Kidney (tissue), 22 donors: ENCODE measurements at places on chromosomes 13 and 19. TPM values are rescaled to one million over a fixed set of nuclear protein-coding genes. Genes with fewer than 3 reads are reported as not detected.

The MPV17L2 gene
- total RNA-seq = 11.5 TPM

The KLK1 gene
- total RNA-seq = 0.41 TPM

DNA sequence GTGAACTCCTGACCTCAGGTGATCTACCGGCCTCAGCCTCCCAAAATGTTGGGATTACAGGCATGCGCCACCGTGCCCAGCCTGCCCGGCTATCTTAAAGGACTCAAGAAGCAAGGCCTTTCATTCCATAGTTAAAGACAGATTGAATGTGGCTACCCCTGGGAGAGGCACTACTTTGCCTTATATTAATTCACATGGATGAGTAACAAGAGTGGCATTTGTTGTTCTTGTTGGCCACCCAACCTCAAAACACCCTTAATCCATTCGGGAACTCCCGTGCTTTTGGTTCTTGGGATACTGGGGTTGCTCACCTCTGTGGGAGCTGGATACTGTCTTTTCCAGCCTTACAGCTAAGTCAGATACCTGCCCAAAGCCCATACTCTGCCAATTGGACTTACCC, 34.4 kb upstream of the ABCC4 start:
- no peaks in the 10 kb centered on the region for H3K36me3 ChIP-seq
- H3K4me3 ChIP-seq = no peak overlapping the region
- H3K4me1 ChIP-seq = no peaks in the 10 kb centered on the region
- H3K27me3 ChIP-seq = no peaks in the 10 kb centered on the region
- H3K27ac ChIP-seq = no peak overlapping the region
- no peak for DNase-seq

- H3K36me3 ChIP-seq = no peaks in the 10 kb centered on the region
- no peaks in the 10 kb centered on the region for H3K27me3 ChIP-seq
- no peaks in the 10 kb centered on the region for H3K4me1 ChIP-seq
- no peak overlapping the region for H3K4me3 ChIP-seq
Measured at GRCh38 chr13:50055454-50055853, 40.2 kb downstream of the KCNRG start.

DNA sequence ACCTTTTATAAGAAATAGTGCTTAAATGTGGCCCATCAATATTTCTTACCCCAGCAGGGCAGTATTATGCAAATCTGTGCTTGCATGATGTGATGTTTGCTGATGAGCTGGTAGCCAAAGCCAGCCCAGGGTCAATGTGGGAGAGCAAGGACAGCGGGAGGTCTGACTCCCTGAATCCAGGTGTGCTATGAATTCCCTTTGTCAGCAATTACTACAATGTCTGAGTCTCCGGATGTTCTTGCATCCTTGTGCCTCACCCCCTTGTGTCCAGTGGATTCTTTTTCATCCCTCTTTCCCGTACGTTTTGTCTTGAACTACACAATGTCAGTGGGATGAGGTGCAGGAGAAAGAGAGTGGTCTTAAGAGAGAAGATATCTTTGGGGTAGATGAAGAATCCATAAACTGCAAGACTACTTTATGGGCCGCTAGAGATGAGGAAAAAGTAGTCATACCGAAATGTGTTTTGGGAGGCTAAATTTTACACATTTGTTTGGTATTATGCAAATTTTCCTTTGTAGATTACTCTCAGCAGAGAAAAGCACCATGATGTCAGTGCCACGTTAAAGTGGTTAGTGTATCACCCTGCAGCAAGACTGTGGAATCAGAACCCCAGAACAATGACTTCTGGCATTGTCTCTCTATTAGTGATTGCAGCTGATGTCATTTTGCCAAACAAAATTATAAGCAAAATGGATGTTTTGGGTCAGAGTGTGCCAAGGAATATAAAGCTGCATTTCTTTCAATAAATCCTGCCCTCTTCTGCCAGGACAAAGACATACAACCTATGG, 53.5 kb upstream of the TSHZ3 start:
- H3K27me3 ChIP-seq = no peaks in the 10 kb centered on the region
- H3K27ac ChIP-seq = no peak overlapping the region
- no peaks in the 10 kb centered on the region for H3K4me1 ChIP-seq
- no peak overlapping the region for H3K4me3 ChIP-seq

GRCh38 chr19:2237051-2237868, 636 bp downstream of the SF3A2 start:
- no peaks in the 10 kb centered on the region for H3K27me3 ChIP-seq
- no peaks in the 10 kb centered on the region for H3K36me3 ChIP-seq
- H3K4me1 ChIP-seq = peaks cover 33% of the 10 kb centered on the region
- no peak for DNase-seq
- H3K4me3 ChIP-seq = peak overlapping the region; percentile 76

DNA sequence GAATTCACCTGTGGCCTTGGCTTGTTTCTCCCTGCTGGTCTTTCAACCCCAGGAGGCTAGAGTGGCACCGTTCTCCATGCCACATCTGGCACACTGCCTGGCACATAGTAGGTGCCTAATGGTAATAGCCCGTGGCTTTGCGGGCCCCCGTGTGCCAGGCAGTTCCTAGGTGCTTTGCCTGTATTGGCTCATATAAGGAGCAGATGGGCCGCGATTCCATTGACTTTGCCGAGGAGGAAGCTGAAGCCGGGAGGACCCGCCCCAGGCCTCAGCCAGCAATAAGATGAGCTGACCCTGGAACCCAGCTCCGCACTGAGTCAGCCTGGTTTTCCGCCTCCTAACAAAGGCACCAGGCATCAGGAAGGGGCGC, 807 bp downstream of the PGLYRP1 start:
- H3K36me3 ChIP-seq = no peaks in the 10 kb centered on the region
- no peak for DNase-seq
- no peaks in the 10 kb centered on the region for H3K27me3 ChIP-seq
- H3K4me1 ChIP-seq = no peaks in the 10 kb centered on the region
- H3K27ac ChIP-seq = no peak overlapping the region
- H3K4me3 ChIP-seq = no peak overlapping the region

DNA sequence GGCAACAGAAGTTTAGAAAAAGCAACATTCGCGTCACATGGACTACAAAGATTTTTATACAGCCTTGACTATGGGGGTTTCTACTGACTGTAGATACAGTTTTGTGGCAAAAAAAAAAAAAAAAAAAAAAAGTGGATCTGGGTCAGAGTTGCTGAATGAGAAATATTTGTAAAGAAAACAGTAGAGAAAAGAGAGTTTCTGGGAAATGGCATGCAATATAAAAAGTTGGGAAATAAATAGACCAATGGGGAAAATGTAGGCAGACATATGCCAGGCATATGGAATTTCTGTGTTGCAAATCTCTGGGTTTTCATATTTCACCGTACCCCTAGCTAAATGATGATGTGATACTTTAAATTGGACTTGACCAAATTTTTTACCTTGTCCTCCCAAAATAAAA, 315.3 kb downstream of the EFNB2 start:
- no peaks in the 10 kb centered on the region for H3K4me1 ChIP-seq
- H3K27me3 ChIP-seq = no peaks in the 10 kb centered on the region
- no peak overlapping the region for H3K4me3 ChIP-seq
- no peak overlapping the region for H3K27ac ChIP-seq
- no peaks in the 10 kb centered on the region for H3K36me3 ChIP-seq
- DNase-seq = no peak

GRCh38 chr13:27678306-27679040, 56.8 kb downstream of the POLR1D start:
- no peaks in the 10 kb centered on the region for H3K4me1 ChIP-seq
- H3K27me3 ChIP-seq = no peaks in the 10 kb centered on the region
- H3K36me3 ChIP-seq = no peaks in the 10 kb centered on the region
- no peak overlapping the region for H3K27ac ChIP-seq

DNA sequence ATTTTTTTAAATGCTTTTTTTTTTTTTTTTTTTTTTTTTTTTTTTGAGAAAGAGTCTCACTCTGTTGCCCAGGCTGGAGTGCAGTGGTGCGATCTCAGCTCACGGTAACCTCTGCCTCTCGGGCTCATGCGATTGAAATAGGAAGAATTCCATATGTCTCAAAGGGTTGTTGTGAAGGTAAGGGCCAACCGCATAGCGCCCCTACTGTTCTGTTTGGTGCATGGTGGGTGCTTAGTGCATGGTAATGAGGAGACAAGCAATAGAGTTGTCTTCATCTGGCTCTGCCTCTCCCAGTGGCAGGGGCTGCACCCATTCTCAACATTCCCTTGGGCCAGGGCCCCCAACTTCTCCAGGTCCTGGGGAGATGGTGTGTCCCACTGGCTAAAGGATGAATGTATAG, 68.7 kb downstream of the RASL11A start:
- H3K4me1 ChIP-seq = no peaks in the 10 kb centered on the region
- no peaks in the 10 kb centered on the region for H3K27me3 ChIP-seq

DNA sequence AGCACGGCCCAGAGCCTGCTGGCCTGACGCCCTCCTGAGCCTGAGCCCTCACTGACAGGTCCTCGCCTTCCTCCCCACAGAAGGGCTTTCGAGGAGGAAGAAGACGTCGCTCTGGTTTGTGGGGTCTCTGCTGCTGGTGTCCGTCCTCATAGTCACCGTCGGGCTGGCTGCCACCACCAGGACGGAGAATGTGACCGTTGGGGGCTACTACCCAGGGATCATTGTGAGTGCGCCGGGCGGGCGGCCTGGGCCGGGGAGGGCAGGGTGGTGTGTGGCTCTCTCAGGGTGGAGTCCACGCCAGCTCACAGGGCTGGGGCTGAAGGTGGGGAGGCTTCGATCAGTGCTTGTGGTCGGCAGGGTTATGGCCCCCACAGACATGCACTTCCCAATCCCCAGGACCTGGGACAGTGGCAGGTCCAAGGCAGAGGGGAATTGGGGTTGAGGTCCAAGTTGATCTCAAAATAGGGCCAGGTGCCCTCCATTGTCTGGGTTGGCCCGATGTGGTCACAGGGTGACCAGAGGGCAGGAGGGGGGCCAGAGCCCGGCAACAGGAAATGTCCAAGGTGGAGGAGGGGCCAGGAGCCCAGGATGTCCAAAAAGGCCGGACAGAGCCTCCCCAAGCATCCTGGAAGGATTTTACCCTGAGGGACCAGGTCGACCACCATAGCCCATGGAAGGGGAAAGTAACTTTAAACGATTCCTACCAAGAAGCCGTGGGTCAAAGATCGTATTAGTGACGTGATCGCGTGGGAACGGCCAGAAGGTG, 7.2 kb downstream of the TMEM255B start:
- no peak overlapping the region for H3K4me3 ChIP-seq
- H3K27me3 ChIP-seq = peaks cover 3% of the 10 kb centered on the region
- H3K36me3 ChIP-seq = no peaks in the 10 kb centered on the region
- DNase-seq = no peak
- no peaks in the 10 kb centered on the region for H3K4me1 ChIP-seq

DNA sequence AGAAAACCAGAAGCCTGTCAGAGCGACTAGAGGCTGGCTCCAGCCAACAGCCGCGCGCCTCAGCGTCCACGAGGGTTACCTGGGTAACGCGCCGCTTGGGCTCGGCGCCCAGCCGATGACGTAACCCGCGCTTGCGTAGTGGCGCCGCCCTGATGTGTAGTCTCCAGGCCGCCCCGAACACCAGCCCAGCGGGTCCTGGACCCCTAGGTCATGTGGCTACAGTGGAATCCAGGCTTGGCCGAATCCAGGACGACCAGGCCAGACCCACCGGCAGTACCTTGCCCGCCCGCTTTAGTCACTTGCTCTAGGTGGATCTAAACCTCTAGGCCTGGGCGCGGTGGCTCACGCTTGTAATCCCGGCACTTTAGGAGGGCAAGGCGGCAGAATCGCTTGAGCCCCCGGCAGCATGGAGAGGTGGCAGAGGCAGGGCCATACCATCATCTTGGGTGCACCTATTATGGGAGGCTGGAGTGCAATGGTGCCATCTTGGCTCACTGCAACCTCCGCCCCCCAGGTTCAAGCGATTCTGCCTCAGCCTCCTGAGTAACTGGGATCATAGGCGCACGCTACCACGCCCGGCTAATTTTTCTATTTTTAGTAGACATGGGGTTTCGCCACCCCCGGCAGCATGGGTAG, 7.2 kb upstream of the ZNF606 start:
- no peaks in the 10 kb centered on the region for H3K4me1 ChIP-seq
- H3K36me3 ChIP-seq = peaks cover 4% of the 10 kb centered on the region
- H3K27me3 ChIP-seq = no peaks in the 10 kb centered on the region
- H3K4me3 ChIP-seq = peak overlapping the region; percentile 58
- H3K27ac ChIP-seq = peak overlapping the region; percentile 63
- peak; percentile 98 for DNase-seq

- no peak overlapping the region for H3K4me3 ChIP-seq
- H3K4me1 ChIP-seq = no peaks in the 10 kb centered on the region
- peaks cover 2% of the 10 kb centered on the region for H3K27me3 ChIP-seq
- no peaks in the 10 kb centered on the region for H3K36me3 ChIP-seq
Measured at GRCh38 chr19:843836-844545, 3.2 kb downstream of the PRTN3 start.

DNA sequence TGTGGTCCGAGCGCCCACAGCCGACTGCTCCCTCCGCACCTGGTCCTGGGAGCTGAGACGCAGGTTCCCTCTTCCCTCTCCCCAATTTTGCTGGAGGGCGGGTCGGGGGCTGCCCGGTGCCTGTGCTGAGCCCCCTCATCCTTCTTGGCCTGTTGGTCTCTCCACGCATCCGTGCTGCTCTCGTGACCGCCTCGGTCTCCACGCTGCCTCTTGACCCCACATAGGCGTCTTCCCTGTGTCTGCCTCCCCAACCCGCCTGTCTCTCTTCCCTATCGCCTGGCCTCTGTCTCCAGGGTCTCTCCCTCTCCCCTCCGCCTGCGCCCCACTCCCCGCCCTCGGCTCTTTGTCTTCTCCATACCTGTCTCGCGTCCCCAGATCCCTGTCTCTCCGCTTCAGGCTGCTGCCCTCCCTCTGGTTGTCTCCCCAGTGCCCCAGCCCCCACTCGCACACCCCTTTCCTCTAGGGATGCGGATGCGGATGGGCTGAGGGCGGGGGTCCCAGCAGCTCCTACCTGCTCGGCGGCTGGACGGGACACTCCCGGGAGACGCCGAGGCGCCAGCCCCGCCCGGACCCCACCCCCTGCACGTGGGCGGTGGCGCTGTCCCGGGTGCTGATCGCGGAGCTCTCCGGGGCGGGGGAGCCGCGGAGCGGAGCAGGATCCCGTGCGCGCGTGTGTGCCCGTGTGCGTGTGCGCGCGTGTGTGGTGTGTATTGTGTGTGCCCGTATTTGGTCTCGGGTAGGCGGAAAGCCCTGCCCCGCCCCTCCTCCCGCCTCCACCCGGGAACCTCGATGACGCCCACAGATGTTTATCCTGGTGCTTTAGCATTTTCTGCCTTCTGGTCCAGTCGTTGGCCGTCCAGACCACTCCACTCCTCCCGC, at the start of gene SYT5:
Gene SYT5, minus strand, starts transcription at position 684 of the 879 bp plus-strand sequence. CDS start 1,248 bp downstream, outside the sequence.
- DNase-seq = peak; percentile 76
- H3K27me3 ChIP-seq = peaks cover 8% of the 10 kb centered on the region
- H3K27ac ChIP-seq = no peak within 1 kb of the TSS
- H3K4me1 ChIP-seq = no peaks in the 10 kb centered on the region
- no peaks in the 10 kb centered on the region for H3K36me3 ChIP-seq

DNA sequence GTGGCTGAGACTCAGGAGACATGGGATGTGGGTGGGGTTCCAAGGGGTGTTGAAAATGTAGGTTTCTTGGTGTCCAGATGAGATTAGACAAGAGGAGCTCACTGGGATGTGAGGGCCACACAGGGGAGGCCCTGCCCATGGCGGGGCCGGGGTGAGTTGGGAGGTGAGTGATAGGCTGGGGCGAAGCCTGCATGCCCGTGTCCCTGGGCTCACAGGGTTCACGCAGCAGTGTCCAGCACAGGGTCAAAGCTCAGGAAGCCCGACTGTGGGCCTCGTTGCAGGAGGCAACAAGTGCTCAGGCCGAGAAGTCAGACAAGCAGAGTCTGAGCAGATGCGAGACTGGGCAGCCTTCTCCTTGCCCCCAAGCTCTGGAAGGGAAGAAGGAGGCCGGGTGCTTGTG, 27.2 kb downstream of the CCDC8 start:
- H3K4me3 ChIP-seq = no peak overlapping the region
- H3K27ac ChIP-seq = no peak overlapping the region
- H3K4me1 ChIP-seq = no peaks in the 10 kb centered on the region
- peaks cover 16% of the 10 kb centered on the region for H3K36me3 ChIP-seq
